ENCODE measurements at places on chromosomes 4 and X.

DNA sequence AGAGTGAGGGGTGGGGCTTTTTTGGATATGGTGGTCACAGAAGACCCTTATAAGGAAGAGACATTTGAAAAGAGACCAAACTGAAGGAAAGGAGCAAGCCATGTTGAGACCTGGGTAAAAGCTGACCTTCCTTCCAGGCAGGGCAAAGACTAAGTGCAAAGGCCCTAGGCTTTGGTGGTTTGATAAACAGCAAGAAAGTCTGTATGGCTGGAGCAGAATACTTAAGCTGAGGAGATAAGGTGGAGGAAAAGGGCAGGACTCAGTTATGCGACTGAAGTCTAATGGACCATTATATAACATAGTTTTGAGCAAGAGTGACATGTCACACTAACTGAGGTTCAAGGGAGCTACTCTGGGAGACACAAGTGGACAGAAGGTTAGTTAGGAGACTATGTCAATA is 20.0 kb downstream of the SH3RF1 start:
- no peak for DNase-seq

- no peak for DNase-seq
Observed at GRCh38 chr4:150960818-150961217, 54.3 kb downstream of the LRBA start.

DNA sequence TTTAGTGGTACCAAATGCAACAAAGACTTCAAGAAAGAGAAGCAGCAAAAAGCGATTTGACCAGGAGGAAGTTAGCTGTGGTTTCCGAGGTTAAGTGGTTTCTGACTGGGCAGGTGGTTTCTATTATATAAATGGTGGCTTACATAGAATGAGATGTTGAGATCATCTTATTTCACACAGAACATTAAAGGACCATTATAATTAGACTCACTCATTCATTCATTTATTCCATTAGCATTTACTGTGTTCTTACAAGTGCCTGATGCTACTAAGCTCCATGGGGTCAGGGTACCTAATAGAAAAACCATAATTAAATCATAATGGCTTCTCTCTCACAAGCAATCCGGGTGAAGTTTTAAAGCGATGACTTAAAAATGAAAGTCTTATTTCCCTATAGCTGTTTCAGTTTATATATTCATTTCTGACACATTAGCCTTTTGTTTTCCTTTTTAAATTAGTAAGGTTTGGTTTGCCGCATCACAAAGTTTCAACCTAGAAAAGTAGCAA is 10.6 kb downstream of the TSPAN6 start:
- no peak for DNase-seq

DNA sequence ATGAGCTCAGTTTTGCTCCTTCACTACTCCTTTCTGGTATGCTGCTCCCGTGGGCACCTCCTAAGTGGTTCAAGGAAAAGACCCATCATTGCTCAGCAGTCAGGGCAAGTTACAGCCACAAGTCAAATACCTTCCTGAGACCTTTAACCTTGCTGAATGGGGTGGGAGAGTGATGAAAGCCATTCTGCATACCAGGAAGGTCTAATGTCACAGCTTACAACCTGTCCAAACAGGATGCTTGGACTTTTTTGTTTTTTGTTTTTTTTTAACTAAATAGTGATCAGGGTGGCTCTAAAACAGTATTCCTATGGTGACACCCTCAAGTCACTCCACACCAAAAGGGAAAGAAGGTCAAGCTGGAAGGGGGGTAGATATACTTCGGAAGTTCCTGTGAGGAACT is 93.1 kb downstream of the GPC3 start:
- no peak for DNase-seq

Data from NCI-H774 (cell line).